ENCODE measurements at places on chromosomes 2 and 18. TPM values are rescaled to one million over a fixed set of nuclear protein-coding genes. Genes with fewer than 3 reads are reported as not detected.

Gene MYL1
- total RNA-seq, result not detected

Gene VWA3B
- not detected for total RNA-seq

Gene MAB21L4
- not detected for total RNA-seq

Gene CDKL4
- 3.7 TPM for total RNA-seq

Gene LBX2
- total RNA-seq, result 0.32 TPM

Gene KIF1A
- total RNA-seq, result 3.0 TPM

Gene CRYGD
- total RNA-seq, result not detected

DNA sequence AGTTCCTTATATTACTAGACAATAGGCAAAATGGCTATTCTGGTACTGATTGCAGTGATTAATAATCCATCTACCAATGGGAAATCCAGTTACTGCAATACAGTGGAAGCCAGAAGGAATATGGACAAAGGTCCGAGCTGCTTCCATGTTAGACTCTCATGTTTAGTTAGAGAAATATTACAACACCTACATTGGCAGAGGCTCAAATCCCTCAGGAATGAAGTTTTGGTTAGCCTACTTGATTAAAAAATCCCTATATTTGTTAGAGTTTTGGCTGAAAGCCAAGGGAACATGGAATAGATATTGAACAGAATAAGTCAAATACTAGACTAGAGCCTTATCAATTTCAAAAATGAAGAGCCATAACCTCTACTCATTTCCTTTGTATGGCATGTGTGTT lies 48.5 kb downstream of the ARL6IP6 start:
- no peak for DNase-seq

GRCh38 chr2:142824756-142825155 lies 52.7 kb upstream of the KYNU start:
- DNase-seq, result no peak

- no peak for DNase-seq
Observed at GRCh38 chr2:174485788-174486562, 854 bp downstream of the GPR155 start.

- no peak for DNase-seq
Observed at GRCh38 chr18:40307627-40308026, 1647.4 kb upstream of the PIK3C3 start.

DNA sequence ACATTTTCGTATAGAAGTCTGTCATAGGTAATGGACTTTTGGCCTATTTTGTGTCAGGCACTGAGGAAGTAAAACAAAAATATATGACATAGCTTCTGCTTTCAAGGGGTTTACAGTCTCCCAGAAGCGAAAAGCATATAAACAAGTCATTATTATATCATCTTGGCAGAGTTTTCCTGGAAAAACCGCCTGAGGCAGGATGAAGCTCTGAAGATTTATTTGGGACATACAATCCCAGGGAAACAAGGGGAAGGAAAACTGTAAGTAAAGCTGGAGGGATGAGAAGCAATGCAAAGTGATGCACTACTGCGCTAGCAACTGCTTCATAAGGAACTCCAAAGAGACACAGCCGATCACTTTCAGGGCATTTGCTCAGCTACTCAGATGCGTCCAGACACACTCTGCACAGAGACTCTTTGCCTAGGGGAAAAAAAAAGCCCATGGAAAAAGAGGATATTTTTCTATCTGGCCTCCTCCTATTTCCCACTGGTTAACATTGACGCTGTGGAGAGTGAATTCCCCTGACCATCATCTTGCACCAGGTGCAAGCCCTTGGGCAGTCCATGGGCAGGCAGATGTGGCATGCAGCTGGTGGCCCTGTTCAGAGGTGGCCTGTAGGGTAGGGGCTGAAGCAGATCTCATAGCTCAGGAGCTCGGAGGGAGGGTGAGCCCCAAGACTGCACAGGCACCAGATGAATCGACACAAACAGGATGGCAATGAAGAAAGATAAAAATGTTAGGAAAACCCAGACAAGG lies 158.1 kb downstream of the METTL4 start:
- DNase-seq, result no peak

DNA sequence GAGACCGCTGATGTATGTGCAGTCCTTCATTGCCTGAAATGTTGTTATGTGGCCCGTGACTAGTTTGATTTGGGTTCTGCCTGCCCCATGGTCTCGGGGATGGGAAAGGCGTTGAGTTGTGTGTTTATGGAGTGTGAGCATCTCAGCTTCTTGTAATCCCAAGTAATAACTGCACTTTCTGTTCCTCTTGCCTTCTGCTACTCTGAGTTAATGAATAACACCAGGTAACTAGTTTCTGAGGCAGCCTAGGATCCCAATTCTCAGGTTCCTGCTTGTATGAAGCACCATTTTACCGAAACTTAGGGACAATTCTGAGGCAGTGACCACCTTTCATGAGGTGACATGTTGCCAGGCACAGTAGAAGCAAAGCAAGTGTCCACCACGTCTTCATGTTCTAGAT lies 170.0 kb downstream of the ALK start:
- DNase-seq, result no peak

DNA sequence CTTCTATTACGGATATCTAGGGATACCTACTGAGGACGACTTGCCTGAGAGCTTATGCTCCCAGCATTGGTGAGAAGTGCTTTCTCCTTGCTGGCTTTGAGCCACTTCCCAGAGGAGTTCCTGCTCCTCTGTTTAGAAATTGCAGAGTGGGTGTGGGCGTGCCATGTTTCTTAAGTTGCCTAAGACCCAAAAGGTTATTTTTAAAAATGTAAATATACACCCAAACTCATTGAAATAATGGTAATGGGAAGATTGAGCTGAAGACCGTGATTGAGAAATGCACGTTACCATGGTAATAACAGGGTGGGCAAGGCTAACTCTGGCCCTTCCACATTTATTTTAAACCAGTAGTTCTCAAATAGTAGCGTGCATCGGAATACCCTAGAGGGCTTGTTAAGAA lies 17.2 kb upstream of the TMEM200C start:
- DNase-seq, result no peak

GRCh38 chr2:214651451-214651850 lies 158.0 kb downstream of the BARD1 start:
- DNase-seq, result no peak

DNA sequence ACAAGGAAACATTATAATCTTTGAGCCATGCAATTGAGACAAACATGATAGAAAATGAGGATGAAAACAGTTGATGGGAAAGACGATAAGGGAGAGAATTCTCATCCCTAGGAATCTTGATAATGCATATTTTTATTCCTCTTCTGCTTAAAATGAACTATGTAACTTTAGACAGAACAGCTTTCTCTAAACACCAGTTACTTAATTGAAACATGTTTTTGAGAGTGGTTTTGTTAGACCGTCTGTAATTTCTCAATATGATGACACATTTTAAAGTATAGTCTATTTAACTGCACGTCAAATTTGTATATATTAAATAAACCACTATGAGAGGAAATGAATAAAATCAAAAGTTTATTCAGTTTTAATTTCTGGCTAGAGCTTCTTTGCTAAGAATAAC lies 1453.9 kb upstream of the NXPH2 start:
- DNase-seq, result no peak

DNA sequence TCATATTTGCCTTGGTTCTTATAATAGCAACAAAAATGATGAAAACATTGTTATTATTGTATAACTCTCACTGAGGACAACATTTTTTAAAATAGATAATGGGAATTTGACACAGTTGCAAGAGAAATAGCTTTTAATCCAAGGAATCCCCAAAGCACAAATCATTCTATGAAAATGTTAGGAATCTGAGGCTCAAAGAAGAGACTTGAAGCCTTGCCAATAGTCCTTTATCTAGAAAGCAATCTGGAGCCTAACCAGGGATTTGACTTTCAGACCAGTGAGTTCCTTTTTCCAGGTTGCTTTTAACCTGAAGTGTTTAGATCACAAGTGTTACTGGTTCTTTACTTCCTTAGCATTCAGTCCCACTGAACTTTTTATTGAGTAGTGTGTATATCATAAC lies 574.5 kb upstream of the ZEB2 start:
- DNase-seq, result no peak

- DNase-seq, result no peak
Observed at GRCh38 chr2:182868054-182868796, 1.8 kb upstream of the FRZB start.

DNA sequence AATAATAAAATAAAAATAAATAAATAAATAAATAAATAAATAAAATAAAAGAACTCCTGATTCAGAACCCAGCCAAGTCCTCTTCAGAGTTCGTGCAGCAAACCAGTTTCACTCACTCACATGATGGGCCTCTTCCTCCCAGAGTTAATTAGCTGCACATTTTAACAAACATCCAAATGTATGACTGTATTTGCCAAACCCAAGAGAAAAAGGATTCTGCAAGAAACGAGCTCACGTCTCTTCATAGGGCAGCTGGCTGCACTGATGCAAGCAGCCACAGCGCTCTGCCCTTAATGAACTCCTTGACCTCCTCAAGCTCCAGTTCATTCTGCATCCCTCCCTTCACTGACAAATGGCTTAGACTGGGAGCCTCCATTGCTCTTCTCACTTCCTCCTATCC lies 55.1 kb downstream of the MREG start:
- peak; percentile 37 for DNase-seq

- DNase-seq, result no peak
Observed at GRCh38 chr18:69987870-69988269, 40.2 kb upstream of the CD226 start.

- peak; percentile 37 for DNase-seq
Observed at GRCh38 chr2:73307720-73308119, 14.4 kb upstream of the EGR4 start.

GRCh38 chr18:2515908-2516625 lies 55.2 kb downstream of the METTL4 start:
- no peak for DNase-seq

- no peak for DNase-seq
Observed at GRCh38 chr2:175728032-175728431, 274.0 kb downstream of the LNPK start.

DNA sequence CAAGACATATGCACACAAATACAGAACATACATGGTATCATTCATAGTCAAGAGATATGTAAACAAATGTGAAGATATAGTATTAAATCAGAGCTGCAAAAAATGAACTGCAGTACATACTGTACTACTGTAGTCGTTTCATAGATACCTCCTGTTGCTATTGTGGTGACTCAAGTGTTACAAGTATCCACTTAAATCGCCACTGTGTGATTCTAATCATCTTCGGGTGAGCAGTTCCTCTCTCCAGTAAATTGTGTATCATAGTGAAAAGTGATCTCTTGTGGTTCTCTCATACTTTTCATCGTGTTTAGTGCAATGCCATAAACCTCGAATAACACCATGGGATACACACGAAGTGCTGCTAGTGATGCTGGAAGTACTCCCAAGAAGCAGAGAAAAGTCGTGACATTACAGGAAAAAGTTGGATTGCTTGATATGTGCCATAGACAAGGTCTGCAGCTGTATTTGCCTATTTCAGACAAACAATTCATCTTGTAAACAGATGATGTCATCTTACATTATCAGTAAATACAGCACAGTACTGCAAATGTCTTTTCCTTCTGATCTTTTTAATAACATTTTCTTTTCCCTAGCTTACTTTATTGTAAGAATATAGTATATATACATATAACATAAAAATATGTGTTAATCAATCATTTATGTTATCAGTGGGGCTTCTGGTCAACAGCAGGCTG lies 222.2 kb downstream of the BCL11A start:
- DNase-seq, result peak; percentile 14

DNA sequence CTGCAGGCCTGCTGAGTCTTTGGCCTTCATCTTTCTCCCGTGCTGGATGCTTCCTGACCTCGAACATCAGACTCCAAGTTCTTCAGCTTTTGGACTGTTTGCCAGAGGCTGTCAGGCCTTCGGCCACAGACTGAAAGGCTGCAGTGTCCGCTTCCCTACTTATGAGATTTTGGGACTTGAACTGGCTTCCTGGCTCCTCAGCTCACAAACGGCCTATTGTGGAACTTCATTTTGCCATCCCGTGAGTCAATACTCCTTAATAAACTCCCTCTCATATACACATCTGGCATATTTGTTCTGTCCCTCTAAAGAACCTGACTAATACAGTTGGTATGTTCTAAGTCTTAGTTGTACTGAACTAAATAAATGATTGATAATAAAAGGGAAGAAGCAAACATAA lies 702.8 kb upstream of the LINC00305 start:
- no peak for DNase-seq

DNA sequence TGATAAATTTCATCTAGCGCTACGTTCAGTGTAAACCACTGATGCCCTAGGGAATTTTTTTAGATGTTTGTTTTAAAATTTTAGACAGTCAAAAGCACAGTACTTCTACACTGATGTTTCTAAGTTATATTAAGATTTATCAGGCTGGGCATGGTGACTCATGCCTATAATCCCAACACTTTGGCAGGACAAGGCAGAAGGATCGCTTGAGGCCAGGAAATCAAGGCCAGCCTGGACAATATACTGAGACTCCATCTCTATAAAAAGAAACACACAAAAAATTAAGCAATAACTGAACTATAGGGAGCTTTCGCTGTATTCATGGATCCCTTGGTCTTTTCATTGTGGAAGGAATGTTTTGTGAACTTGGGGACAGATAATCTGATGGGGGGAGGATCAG lies 50.6 kb upstream of the MAPRE2 start:
- no peak for DNase-seq

DNA sequence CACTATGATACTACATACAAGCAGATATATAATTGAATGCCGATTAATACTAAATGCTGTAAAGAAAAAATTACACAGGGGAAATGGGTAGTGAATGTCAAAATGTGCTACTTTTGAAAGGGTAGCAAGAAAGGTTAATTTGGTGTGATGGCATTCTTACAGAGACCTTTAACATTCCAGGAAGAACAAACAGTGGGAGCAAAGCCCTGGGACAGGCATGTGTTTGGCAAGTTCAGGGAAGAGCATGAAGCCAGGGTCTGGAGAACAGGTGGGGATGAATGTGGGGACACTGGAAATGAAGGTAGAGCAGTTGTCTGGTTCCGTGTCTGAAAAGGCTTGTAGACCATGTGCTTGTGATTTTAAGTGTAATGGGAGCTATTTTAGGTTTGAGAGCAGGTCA lies 82.2 kb upstream of the CYTIP start:
- no peak for DNase-seq

- no peak for DNase-seq
Observed at GRCh38 chr18:80124131-80124530, 15.1 kb downstream of the ADNP2 start.

- DNase-seq, result no peak
Observed at GRCh38 chr2:100270381-100271146, 51.7 kb downstream of the LONRF2 start.

GRCh38 chr18:70294471-70295191 lies 5.8 kb downstream of the SOCS6 start:
- no peak for DNase-seq

GRCh38 chr18:52387175-52387574 lies 47.2 kb downstream of the DCC start:
- DNase-seq, result no peak

GRCh38 chr2:182592691-182593393 lies 123.2 kb upstream of the DNAJC10 start:
- DNase-seq, result no peak

DNA sequence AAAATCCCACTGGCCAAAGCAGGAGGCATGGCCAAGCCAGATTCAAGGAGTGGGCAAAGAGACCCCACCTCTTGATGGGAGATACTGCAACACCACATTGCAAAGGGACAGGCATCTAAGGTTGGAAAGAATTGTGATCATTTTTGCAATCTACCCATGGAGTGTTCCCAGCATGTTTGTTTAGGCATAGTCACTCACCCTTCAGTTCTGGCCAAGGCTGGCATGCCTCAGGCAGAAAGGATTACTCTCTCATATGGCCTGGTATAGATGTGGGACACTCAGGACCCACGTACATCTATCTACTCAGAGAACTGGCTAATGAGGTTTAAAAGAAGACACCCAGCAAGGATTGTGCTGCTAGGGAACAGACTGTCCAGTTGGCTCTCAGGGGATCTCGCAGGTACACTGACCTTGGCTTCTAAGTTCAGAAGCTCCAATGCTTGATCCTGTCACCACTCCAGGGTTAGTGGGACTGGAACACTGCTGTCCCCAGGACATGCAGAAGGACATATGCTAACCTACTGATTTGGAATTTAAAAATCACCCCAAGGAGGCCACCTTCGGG lies 183.7 kb downstream of the KLHL29 start:
- DNase-seq, result no peak
